ENCODE measurements at places on chromosomes 1 and 21.

- H3K27ac ChIP-seq: no peak overlapping the region
- H3K27me3 ChIP-seq: peaks cover 24% of the 10 kb centered on the region
- no peak for DNase-seq
- H3K4me3 ChIP-seq: no peak overlapping the region
- peaks cover 8% of the 10 kb centered on the region for H3K4me1 ChIP-seq
Measured at GRCh38 chr1:181386340-181386739, 97.0 kb upstream of the CACNA1E start.

DNA sequence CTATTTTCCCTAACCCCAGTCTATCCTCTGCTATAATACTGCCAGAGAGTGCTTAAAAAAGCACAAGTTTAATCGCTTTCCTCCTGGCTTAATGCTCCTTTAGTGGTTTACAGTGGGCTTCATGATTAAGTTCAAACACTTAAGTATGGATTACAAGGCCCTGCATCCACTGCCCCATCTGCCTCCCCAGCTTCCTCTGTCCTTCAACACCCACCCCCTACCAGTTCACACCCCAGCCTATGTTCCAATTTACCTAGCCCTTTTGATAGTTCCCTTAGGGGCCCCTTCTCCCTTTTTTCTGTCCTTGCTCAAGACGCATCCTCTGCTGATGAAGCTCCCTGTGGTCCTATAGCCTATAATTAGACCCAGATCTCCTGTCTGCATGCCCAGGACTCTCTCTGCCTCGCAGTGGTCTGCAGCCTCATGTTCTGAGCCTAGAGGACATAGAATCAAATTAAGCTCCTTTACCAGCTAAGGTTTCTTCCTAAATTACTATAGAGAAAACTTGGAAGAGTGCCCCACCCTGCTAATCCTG is 212.5 kb downstream of the FGGY start:
- no peak for DNase-seq
- no peaks in the 10 kb centered on the region for H3K27me3 ChIP-seq
- no peaks in the 10 kb centered on the region for H3K4me1 ChIP-seq
- no peak overlapping the region for H3K4me3 ChIP-seq
- no peak overlapping the region for H3K27ac ChIP-seq

- H3K27me3 ChIP-seq: no peaks in the 10 kb centered on the region
- DNase-seq: no peak
- H3K4me1 ChIP-seq: no peaks in the 10 kb centered on the region
- peaks cover 8% of the 10 kb centered on the region for H3K36me3 ChIP-seq
Measured at GRCh38 chr21:17780539-17780938, 38.6 kb downstream of the C21orf91 start.

DNA sequence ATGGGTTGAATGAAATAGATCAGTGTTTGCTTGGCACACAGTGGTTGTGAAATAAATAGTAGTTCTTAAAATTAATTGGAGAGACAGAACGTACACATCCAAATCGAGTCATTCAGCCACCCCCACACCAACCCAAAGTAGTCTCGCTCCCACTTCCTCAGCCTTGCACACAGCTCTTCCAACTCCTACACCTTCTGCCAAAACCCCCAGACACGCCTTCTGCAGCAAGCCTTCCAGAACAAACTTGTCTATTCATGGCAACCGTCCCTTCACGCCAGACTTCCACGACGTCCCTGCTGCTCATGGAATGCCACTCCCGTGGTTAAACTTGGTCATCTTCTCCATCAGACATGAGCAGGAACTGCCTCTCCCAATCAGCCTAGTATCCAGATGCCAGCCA is 37.5 kb upstream of the RD3 start:
- DNase-seq: no peak
- peaks cover 46% of the 10 kb centered on the region for H3K4me1 ChIP-seq
- H3K27ac ChIP-seq: no peak overlapping the region
- no peak overlapping the region for H3K4me3 ChIP-seq

DNA sequence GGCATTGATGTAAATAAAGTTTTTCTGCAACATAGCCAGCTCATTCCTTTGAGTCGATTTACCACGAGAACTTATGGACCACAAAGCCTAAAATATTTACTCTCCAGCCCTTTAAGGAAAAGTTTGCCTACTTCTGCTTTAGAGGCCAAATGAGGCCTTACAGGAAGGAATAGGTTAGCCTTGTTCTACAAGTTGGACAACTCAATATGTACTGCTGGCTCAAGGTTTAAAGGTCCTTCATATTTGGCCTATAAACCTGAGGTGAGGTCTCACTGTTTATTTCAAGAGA is 144.5 kb upstream of the DNAH14 start:
- no peaks in the 10 kb centered on the region for H3K36me3 ChIP-seq
- DNase-seq: no peak

GRCh38 chr21:28975397-28975796 is 17.3 kb downstream of the LTN1 start:
- H3K4me3 ChIP-seq: no peak overlapping the region
- peaks cover 23% of the 10 kb centered on the region for H3K4me1 ChIP-seq
- no peak overlapping the region for H3K27ac ChIP-seq
- H3K36me3 ChIP-seq: peaks cover 55% of the 10 kb centered on the region
- DNase-seq: no peak
- H3K27me3 ChIP-seq: no peaks in the 10 kb centered on the region
